ENCODE measurements at places on chromosomes 2 and 18.
A peak's percentile ranks its signal among the peaks of the same experiment; 100 is the strongest.

GRCh38 chr2:96952976-96953610 is 33.3 kb downstream of the FAM178B start:
- no peak for DNase-seq

GRCh38 chr18:44896846-44897245 is 216.2 kb downstream of the SETBP1 start:
- no peak for DNase-seq

DNA sequence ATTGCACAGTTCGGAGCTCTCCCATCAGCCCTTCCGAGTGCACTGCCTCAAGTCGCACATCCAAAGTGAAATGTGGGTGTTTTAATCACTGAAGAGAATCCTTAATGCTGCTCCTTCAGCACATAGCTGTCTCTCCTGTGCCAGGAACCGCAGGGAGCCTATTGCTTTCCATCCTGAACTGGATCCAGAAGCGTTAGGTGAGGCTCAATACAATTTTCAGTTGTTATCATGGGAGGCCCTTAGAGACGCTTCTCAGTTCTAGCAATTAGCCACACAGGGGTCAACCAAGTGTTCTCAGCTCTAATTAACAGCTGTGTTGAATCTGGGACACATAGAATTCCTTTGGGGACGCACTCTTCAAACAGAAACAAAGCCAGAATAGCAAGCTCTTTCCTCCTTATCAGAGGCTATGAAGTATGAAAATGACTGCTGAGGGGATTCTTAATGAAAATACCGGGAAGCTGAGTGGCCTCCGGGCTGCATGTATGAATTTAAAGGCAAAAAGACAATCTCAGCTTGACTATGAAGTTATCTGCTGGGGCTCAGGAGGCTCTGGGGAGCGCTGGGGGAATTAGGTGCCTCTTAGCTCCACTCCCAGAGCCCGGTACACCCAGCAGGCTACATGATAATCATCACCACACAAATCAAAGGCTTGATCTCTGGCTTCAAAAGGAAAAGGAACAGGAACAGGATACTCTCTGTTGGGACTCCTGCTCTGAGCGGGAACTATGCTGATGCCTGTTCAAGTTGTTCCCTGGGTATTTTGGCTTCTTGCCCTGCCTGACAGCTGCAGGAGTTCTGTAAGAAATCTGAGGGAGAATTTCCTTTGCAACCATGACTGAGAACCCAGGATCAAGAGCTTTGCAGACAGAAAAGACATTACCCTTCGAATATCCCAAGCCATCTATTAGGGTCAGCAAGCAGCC is 55.4 kb upstream of the NCOA1 start:
- no peak for DNase-seq

- no peak for DNase-seq
Measured at GRCh38 chr2:3565117-3565516, 7.0 kb upstream of the RNASEH1 start.

DNA sequence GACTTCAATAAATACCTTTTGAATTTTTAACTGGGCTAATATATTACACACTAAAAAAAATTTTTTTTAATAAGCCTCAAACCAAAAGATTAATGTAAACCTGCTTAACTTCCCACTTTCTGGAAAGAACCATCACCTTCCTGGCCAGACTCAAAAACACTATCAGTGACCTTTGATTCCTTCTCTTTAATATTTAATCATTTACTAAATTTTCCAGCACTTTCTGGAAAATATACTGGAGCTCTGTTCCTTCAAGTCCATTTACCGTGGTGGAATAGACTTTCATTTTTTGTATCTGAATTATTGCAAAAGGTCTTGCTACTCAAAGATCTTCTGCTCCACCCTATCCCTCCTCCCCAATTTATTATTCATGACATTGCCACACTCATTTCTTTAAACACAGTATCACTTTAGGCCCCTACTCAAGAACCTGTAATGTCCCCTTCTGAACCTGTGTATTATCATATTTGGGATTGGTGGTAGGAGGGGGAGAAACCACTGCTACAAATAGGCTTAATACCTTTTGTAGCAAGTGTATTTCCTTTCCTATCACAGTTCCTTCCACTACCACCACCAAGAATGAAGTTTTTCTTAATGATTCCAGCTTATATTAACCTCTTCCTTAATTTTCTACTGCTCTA is 7.4 kb downstream of the PPP4R3B start:
- no peak for DNase-seq

DNA sequence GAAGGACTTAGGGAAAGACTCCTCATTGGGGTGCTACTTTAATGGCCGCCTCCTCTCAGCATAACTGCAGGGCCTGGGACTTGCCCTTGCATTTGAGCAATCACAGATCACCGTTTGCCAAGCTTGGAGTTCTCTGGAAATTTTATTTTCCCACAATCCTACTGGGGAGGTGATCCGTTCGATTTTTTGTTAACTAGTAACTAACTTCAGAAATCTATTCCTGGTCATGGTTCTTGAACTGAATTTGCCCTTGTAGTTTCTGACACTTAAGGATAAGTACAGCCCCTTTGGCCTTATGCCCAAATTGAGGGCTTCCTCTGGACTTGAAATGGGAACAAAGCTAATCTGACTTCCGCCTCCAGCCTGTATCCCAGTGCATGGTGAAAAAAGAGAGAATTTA is 60.5 kb upstream of the ST3GAL5 start:
- no peak for DNase-seq

GRCh38 chr2:190791347-190791975 is 89.2 kb upstream of the GLS start:
- DNase-seq, result peak; percentile 49

DNA sequence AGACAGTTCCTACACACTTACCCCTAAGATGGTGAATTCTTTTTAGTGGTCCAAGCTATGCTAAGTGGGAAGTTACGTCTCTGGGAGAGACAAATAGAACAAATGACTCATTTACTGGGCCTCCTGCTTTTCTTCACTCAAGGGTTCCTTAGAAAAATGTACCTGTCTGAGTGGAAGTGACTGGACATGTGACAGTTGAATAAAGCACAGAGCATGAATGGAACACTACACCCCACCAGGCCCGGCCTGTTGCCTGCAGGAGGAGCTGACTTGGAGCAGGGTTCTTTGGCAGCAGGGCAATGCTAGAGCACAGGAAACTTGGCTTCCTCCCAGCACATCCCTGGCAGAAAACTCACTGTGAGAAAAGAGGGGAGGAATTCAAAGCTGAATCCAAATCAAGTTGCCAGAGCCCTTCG is 451.0 kb upstream of the SETBP1 start:
- DNase-seq, result no peak

- no peak for DNase-seq
Measured at GRCh38 chr2:206614811-206615210, 27.5 kb upstream of the FAM237A start.

DNA sequence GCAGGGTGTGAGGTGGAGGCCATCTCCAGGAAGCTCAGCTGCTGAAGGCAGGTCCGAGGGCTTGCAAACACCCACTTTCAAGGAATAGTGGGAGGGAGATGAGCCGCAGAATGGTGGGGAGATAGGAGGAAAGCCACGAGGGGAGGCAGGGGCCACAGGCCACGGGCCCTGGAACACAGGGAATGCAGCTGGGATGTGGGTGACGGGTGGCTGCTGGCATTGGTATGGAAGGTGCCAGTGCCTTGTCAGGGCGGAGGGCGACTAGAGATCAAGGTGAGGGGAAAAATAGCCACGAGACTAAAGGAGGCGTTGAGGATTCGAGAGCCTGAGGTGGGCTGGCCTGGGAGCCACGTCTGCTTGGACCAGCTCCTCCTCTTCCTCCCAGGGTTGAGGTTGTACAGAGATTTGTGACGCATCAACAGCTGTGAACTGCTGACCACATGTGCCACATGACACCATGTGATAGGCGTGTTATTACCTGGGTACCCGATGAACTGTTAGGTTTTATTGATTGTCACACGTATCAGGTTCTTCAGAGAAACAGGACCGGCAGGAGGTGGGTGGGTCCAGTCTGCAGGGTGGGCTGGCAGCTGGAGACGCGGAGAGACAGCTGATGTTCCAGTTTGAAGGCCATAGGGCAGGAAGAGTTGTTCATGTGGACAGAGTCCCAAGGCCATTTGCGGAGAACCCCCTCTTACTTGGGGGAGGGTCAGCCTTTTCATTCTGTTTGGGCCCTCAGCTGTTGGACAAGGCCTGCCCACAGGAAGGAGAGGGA is 9.9 kb downstream of the IMPA2 start:
- no peak for DNase-seq

DNA sequence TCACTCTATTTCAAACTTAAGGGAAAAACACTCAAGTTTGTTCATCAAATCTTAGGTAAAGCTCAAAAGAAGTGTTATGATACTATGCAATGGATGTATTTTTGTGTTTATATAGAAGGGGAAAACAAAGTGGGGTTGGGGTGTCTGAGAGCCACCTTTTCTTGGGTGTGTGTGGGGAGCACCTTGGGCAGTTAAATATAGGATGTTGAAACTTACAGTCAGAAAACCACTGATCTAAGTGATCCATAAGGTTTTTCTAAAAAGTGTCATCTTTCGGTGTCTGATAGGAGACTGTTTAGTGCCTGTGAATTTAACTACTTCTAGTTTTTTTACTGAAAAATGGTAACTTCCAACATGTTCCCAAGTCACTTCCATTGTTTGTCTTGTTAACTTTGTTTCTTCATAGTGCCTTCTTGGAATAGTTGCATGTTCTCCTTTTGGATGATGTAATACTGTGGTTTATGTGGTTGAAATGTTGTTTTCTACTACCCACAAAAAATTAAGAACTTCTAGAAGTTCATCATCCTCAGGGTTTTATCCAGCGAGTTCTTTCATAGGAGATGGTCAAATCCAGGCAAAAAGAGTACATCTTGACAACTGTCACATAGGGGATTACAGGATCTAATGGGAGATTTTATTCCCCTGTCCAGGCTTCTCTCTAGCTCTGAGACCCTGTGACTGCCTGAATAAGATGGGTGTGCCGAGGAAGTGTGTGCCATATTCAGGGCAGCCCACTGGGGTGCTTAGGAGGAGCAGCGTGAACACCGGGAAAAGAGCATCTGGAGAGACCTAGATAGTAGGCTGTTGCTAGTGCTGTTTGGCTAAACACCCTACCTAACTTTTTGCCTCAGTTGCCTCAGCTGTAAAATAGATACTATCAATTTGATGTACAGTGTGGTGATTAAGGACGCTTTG is 46.2 kb downstream of the CAB39 start:
- no peak for DNase-seq

- DNase-seq, result no peak
Measured at GRCh38 chr2:16210841-16211240, 270.5 kb downstream of the MYCN start.

GRCh38 chr2:9236867-9237266 is 30.3 kb downstream of the ASAP2 start:
- DNase-seq, result no peak

- DNase-seq, result peak; percentile 49
Measured at GRCh38 chr2:127106991-127107621, at the start of gene BIN1. Gene BIN1, minus strand, starts transcription at chr2:127107154. Its CDS starts 211 bp downstream, at chr2:127106943.

DNA sequence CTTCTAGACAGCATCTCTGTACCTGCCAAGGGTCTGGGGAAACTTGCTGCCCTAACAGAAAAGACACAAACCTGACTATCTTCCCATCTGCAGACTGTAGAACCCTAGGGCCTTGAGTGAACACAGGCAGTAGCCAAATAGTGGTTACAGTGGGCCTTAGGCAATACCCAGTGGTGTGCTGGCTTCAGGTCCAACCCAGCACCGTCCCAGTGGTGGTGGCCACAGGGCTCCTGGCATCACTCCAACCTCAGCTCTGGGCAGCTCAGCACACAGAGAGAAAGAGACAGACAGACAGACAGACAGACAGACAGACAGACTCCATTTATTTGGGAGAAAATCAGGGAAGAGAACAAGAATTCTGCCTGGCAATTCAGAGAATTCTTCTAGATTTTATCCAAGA is 29.3 kb upstream of the UPP2 start:
- DNase-seq, result no peak

DNA sequence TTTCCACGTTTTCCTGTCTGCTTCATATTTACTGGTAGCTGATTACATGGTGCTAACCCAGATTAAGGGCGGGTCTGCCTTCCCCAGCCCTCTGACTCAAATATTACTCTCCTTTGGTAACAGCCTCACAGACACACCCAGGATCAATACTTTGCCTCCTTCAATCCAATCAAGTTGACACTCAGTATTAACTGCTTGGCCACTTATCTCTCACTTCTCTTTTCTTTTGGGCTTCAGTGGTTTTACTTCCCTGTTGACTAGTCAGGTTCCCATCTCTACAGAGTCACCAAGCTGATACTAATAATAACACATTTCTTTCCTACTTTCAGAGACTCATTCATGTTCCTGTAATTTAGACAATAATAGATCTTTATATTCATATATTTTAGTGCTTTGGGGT is 302.2 kb upstream of the MAP2 start:
- DNase-seq, result no peak

- DNase-seq, result no peak
Measured at GRCh38 chr2:190031969-190032618, 30.4 kb downstream of the MSTN start.

- no peak for DNase-seq
Measured at GRCh38 chr2:51919395-51919794, 887.5 kb upstream of the NRXN1 start.

GRCh38 chr2:190090148-190090547 is 27.6 kb upstream of the MSTN start:
- no peak for DNase-seq

- DNase-seq, result no peak
Measured at GRCh38 chr2:120430957-120431356, 85.0 kb downstream of the INHBB start.

DNA sequence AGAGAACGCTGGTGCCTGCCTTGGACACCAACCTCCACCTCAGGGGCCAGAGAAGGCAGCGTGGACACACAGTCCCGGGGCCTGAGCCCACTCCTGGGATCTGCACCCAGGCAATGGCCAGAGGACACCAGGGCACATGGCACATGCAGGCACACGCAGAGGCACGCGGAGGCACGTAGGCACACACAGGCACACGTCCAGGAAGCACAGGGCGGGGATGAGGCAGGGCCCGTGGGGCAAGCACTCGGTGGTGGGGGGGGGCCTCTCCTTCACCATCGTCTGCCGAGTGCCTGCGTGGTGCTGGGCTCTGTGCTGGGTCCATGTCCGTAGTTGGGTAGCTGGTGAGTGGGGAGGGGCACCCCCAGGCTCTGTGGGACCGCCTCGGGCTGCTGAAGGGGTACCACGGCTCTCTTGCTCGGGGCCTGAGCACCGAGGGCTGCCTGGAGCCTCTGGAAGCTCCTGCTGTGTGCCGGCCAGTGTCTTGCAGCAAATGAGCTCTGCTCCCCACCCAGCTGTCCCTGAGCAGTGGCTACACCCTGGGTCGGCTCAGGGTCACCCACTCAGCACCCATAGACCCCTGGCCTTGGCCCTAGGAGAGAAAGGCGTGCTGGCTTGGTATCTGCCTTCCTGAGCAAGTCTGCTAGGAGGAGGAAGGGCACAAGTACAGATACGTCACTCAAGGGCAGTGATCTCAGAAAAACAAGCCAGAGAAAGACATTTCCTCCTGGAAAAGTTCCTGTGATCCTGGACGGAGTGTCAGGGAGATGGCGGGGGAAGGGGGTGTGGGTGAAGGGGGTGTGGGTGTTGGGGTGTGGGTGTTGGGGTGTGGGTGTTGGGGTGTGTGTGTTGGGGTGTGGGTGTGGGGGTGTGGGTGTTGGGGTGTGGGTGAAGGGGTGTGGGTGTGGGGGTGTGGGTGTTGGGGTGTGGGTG is 26.4 kb downstream of the RTP5 start:
- DNase-seq, result no peak

Data from stimulated activated CD4-positive, alpha-beta T cell treated with anti-CD3 and anti-CD28 coated beads, Interleukin-1b, Interleukin-23, amount 100 ng/mL, for 4 hours (primary cell).